Naive thymus-derived CD8-positive, alpha-beta T cell (primary cell): ENCODE measurements at places on chromosomes 4 and X. TPM values are rescaled to one million over a fixed set of nuclear protein-coding genes. Genes with fewer than 3 reads are reported as not detected.

The PCDH19 gene
- total RNA-seq = not detected

The CCNG2 gene
- total RNA-seq = 36.3 TPM

The ESX1 gene
- total RNA-seq = not detected

The BDH2 gene
- 20.0 TPM for total RNA-seq

The MAGEA11 gene
- total RNA-seq = not detected

The PAK3 gene
- not detected for total RNA-seq

GRCh38 chr4:184100297-184100885 lies 117.3 kb downstream of the ENPP6 start:
- no peak overlapping the region for H3K27ac ChIP-seq
- no peak for DNase-seq
- H3K36me3 ChIP-seq = no peaks in the 10 kb centered on the region
- H3K4me1 ChIP-seq = peaks cover 6% of the 10 kb centered on the region
- no peak overlapping the region for H3K4me3 ChIP-seq
- H3K27me3 ChIP-seq = peaks cover 8% of the 10 kb centered on the region

DNA sequence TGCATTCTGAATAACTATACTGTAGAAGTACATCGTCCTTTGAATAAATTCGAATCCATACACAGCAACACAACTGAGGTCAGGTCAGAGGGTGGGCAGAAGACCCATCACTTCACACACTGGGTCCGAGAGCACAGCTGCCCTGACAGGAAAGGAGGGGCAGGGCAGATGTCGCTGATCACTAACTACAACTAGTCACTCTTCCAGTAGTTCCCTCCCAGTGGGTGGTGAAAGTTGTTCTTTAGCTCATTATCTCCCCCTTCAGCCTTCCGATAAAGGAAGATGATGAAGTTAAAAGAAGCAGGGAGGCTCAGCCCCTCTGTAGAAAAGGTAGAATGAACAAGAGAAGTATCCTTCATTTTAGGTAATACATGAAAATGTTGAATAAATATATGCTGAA lies 278.9 kb downstream of the INPP4B start:
- H3K4me3 ChIP-seq = peak overlapping the region; percentile 85
- peak; percentile 22 for DNase-seq
- no peaks in the 10 kb centered on the region for H3K36me3 ChIP-seq
- peak overlapping the region; percentile 95 for H3K27ac ChIP-seq
- H3K4me1 ChIP-seq = peaks cover 31% of the 10 kb centered on the region

GRCh38 chrX:28552322-28552721 lies 34.9 kb upstream of the IL1RAPL1 start:
- no peak overlapping the region for H3K4me3 ChIP-seq
- no peak overlapping the region for H3K27ac ChIP-seq
- H3K4me1 ChIP-seq = no peaks in the 10 kb centered on the region
- no peak for DNase-seq

DNA sequence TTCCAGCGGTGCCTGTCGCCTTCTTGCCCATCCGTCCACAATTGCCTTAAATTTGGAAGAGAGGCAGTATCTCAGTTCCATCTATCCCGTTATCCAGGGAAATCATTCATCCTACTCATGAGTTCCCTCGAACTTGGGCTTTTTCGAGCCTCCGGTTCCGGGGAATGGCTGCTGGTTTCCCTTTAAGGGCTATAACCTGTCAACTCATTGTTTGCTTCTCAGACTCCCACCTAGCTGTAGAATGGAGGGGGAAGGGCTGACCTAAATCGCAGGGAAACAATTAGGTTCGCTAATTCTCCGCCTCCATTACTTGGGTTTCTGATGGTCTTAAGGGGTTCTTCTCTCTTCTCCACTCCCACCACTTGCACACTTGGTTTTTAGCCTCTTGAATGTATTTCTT lies 1.2 kb downstream of the UCHL1 start:
- no peaks in the 10 kb centered on the region for H3K36me3 ChIP-seq
- DNase-seq = no peak
- H3K27me3 ChIP-seq = peaks cover 61% of the 10 kb centered on the region
- H3K4me3 ChIP-seq = peak overlapping the region; percentile 51
- peaks cover 3% of the 10 kb centered on the region for H3K4me1 ChIP-seq

DNA sequence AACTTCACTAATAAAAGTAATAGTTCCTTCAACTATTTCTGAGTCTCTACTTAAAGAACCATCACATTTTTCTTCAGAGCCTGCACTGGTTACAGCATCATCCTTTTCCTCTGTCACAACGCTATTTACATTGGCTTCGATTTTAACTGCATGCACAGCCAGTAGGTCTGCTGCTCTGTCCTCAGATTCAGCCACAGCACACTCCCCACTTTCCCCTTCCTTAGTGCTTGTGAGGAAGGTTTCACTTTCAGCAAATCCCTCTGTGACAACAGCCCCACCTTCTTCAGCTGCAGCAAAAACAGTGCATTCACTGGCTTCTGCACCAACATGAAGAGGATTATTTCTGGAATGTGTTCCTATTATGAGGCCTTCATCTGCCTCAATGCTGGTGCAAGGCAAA lies 25.7 kb downstream of the BOD1L1 start:
- H3K27ac ChIP-seq = peak overlapping the region; percentile 49
- no peaks in the 10 kb centered on the region for H3K4me1 ChIP-seq
- no peaks in the 10 kb centered on the region for H3K27me3 ChIP-seq
- peaks cover 90% of the 10 kb centered on the region for H3K36me3 ChIP-seq
- DNase-seq = no peak

GRCh38 chrX:117996918-117997480 lies 119.6 kb downstream of the KLHL13 start:
- no peaks in the 10 kb centered on the region for H3K36me3 ChIP-seq
- H3K4me3 ChIP-seq = no peak overlapping the region
- no peak for DNase-seq
- H3K27me3 ChIP-seq = no peaks in the 10 kb centered on the region
- no peaks in the 10 kb centered on the region for H3K4me1 ChIP-seq
- no peak overlapping the region for H3K27ac ChIP-seq

GRCh38 chr4:98601708-98602107 lies 56.7 kb downstream of the TSPAN5 start:
- H3K4me3 ChIP-seq = no peak overlapping the region
- no peak for DNase-seq
- peaks cover 31% of the 10 kb centered on the region for H3K36me3 ChIP-seq
- H3K4me1 ChIP-seq = peaks cover 24% of the 10 kb centered on the region
- H3K27me3 ChIP-seq = no peaks in the 10 kb centered on the region

DNA sequence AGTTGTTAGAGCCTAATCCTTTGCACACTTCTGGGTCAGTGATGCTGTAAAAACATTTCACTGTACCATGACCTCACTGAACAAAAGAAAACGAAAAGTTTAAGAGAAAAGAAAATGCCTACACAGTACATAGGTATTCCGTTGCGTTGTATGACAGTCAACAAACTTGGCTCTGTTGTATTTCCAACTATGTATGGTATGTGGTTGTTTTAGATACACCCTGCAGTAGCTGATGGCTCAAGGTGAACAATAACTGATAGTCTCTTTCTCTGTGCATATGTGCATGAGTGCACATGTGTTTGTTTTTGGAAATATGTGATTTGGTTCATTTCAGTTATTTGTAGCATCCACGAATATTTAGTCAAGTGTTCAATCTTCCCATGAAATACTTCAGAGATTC lies 176.0 kb downstream of the BMPR1B start:
- no peak overlapping the region for H3K4me3 ChIP-seq
- DNase-seq = no peak
- H3K4me1 ChIP-seq = no peaks in the 10 kb centered on the region
- H3K27me3 ChIP-seq = peaks cover 11% of the 10 kb centered on the region
- no peak overlapping the region for H3K27ac ChIP-seq

DNA sequence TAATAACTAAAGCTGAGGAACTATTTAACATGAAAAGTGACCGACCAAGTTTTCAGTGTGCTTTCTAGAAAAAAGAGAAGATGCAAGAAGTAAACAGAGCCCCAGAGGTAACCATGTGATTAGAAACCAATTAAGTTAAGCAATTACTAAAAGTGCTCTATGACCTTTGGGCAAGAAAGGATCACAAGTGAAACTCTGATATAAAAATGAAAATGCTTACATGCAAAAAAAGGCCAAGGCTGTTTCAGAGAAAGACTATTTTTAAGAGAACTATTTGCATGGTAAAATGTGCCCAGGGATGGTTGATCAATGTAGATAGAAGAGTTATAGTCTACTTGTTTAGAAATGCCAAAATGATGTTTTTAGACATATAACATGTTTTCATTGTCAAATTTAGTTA lies 22.0 kb downstream of the KLHL15 start:
- DNase-seq = no peak
- H3K27me3 ChIP-seq = no peaks in the 10 kb centered on the region
- H3K36me3 ChIP-seq = no peaks in the 10 kb centered on the region
- peaks cover 6% of the 10 kb centered on the region for H3K4me1 ChIP-seq
- no peak overlapping the region for H3K4me3 ChIP-seq

DNA sequence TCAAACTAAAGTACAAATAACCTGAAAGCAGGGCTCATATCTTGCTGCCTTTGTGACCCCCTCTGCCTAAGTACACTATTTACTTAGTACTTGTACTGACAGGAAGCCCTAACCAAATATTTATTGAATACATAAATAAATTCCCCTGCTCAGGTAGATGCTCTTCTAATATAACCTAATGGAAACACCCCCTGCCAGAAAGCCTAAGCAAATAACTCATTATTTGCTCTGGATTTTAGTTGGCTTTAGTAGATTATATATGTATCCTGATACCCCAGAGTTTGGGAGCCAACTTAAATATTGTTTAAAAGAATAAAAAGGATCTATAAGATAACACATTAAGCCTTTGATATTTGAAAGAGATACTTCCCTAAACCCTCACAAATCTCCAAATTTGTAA lies 318.2 kb downstream of the PPP1R2C start:
- no peaks in the 10 kb centered on the region for H3K36me3 ChIP-seq
- no peak overlapping the region for H3K4me3 ChIP-seq
- no peaks in the 10 kb centered on the region for H3K27me3 ChIP-seq
- no peak for DNase-seq
- H3K27ac ChIP-seq = no peak overlapping the region

GRCh38 chrX:18983666-18984380 lies at the start of gene PHKA2:
PHKA2 (minus strand) TSS chrX:18984114; CDS start chrX:18983932, 182 bp downstream.
- no peaks in the 10 kb centered on the region for H3K27me3 ChIP-seq
- H3K4me3 ChIP-seq = peak within 1 kb of the TSS; percentile 91
- H3K27ac ChIP-seq = peak within 1 kb of the TSS; percentile 94
- H3K36me3 ChIP-seq = peaks cover 5% of the 10 kb centered on the region
- DNase-seq = no peak

DNA sequence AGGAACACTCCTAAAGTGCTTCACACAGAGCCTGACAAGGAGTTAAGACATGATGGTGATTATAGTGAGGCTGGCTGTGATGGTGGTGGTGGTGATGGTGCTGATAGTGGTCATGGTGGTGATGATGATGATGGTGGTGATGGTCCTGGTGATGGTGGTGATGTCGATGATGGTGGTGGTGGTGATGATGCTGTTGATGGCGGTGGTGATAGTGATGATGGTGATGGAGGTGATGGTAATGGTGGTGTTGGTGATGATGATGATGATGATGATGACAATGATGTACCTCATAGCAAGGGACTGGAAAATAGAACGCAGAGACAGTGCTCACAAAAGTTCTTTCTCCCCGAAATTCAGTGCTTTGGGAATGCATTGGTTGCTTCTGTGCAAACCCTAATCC lies 34.3 kb upstream of the PSAPL1 start:
- no peaks in the 10 kb centered on the region for H3K4me1 ChIP-seq
- H3K36me3 ChIP-seq = no peaks in the 10 kb centered on the region
- no peak overlapping the region for H3K4me3 ChIP-seq

DNA sequence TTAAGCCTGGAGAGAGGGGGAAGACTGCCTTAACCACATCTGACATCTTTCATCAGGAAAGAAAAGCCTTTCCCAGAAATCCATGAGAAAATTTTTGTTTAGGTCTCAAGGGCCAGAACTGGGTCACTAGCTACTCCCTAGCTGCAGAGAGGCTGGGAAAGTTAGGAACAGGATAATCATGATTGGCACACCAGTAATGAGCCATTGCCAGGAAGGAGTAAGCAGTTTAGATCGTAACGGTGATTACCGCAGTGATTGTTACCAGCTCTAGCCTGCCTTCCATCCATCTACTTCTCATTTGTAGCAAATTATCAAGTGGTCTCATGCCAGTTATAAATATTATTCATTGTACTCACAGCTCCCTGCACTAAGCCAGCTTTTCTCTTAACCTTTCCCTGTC lies 22.7 kb upstream of the STX18 start:
- H3K27ac ChIP-seq = no peak overlapping the region
- H3K4me3 ChIP-seq = no peak overlapping the region
- DNase-seq = no peak
- peaks cover 47% of the 10 kb centered on the region for H3K36me3 ChIP-seq

DNA sequence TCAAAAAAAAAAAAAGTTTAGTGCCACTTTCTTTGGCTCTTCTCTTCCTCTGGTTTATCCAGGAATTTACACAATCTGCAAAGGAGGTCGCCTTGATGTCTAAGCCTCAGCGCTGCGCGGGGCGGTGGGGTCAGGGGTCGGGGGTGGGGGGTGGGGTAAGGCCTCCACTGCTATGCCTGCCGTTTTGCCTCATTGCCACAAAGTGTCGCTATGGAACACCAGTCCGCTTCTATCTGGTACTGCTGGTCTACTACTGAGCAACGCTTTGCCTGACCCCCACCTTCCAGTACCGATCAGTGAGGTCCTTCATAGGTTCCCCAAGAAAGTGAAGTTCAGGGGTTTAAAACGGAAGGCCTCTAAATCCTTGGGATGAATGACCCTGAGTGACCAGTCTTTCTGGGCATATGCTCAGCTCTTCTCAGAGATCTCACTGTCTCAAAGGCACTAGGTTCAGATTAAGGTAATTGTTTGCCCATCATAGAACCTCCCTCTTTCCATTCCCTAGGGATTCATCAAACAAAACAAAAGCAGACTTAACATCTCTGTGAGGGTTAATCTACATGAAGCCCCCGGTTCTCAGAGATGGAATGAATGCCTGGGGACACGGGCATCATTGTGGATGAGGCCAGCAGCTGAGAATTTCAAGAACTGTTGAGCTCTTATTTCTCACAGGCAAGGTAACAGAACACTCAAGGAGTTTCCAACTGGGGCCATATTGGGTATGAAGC lies 16.9 kb upstream of the TSR2 start:
- no peak overlapping the region for H3K4me3 ChIP-seq
- no peak overlapping the region for H3K27ac ChIP-seq
- H3K36me3 ChIP-seq = no peaks in the 10 kb centered on the region
- H3K27me3 ChIP-seq = peaks cover 7% of the 10 kb centered on the region
- DNase-seq = no peak

- H3K27ac ChIP-seq = no peak overlapping the region
- H3K4me1 ChIP-seq = no peaks in the 10 kb centered on the region
- DNase-seq = no peak
- no peaks in the 10 kb centered on the region for H3K27me3 ChIP-seq
These were observed 1.6 kb downstream of the DUSP9 start for GRCh38 chrX:153648358-153649177.

GRCh38 chrX:68833855-68834331 lies 5.1 kb downstream of the EFNB1 start:
- no peak for DNase-seq
- no peak overlapping the region for H3K27ac ChIP-seq
- no peaks in the 10 kb centered on the region for H3K36me3 ChIP-seq
- H3K27me3 ChIP-seq = no peaks in the 10 kb centered on the region
- no peak overlapping the region for H3K4me3 ChIP-seq

GRCh38 chrX:82466994-82467393 lies 1041.1 kb upstream of the POU3F4 start:
- no peaks in the 10 kb centered on the region for H3K4me1 ChIP-seq
- DNase-seq = no peak
- no peaks in the 10 kb centered on the region for H3K36me3 ChIP-seq
- no peaks in the 10 kb centered on the region for H3K27me3 ChIP-seq
- H3K4me3 ChIP-seq = no peak overlapping the region

- no peak overlapping the region for H3K4me3 ChIP-seq
- H3K36me3 ChIP-seq = peaks cover 4% of the 10 kb centered on the region
- peak overlapping the region; percentile 79 for H3K27ac ChIP-seq
- no peaks in the 10 kb centered on the region for H3K27me3 ChIP-seq
These were observed 23.4 kb downstream of the IRF2 start for GRCh38 chr4:184450743-184451535.

- peak overlapping the region; percentile 96 for H3K27ac ChIP-seq
- DNase-seq = no peak
- H3K4me1 ChIP-seq = peaks cover 51% of the 10 kb centered on the region
- peak overlapping the region; percentile 95 for H3K4me3 ChIP-seq
These were observed 1.2 kb downstream of the GNPDA2 start for GRCh38 chr4:44725166-44725565.
